ENCODE measurements at places on chromosomes 1 and 21.

- DNase-seq, result no peak
Observed at GRCh38 chr1:38038861-38039260, 7.7 kb downstream of the POU3F1 start.

- no peak for DNase-seq
Observed at GRCh38 chr1:233257786-233258185, 37.7 kb downstream of the PCNX2 start.

DNA sequence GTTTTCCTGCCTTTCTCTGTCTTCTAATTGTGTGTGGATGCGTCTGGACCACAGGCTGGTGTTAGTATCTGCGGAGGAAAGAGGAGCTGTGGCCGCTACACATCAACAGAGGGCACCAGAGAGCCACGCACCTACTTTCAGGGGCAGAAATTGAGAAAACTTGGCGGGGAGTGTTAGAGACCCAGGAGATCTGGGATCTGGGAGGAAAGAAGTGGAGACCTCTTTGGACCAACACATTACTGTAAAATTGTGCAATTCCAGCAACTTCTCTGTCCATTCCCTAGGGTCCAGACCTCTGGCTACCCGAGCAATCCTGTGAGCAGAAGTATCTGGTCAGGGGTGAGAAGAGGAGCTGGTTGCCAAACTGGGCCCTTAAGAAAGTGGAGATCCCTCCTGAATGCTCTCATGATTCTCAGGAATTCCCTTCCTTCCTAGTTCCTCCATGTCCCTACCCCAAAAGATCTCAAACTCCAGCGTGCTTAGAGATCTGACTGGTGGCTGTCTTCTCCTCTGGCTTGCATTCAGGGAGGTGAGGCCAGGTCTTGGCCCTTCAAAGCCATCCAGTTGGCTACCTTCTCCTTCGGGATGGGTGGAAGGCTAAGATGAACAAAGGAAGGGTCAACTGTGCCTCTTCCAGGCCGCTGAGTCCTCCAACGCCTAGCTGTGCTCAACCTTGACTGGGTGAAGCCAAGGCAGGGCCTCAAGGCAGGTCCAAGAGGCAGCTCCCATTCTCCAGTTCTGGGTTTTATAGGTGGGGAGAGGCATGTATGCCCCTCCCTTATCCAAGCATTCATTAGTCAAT lies 1.2 kb upstream of the KIRREL1 start:
- no peak for DNase-seq

- no peak for DNase-seq
Observed at GRCh38 chr1:179637211-179637860, 45.7 kb downstream of the TDRD5 start.

DNA sequence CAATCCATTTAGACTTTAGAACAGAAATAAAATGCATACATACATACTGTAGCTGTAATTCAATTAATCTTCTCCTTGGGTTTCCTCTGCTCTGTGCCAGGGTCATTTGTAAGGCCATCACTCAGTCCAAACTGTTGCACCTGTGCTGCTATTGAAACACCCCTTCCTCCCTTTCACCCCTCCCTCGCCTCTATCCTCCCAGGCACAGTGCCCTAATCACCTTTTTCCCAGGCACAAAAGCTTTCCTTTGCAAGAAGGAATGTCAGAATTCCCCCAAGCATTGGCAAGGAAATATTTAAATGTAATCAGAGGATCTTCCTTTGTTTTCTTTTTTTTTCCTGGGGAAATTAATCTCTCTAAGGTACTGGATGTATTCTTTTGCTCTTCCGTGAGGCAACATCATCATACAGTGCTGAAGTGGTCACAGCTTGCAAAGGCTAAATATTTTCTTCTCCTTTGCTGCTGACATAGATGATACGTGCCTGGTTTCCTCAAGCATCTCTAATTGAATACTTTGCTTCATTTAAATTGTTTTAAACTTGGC lies 339.3 kb upstream of the NR5A2 start:
- no peak for DNase-seq

DNA sequence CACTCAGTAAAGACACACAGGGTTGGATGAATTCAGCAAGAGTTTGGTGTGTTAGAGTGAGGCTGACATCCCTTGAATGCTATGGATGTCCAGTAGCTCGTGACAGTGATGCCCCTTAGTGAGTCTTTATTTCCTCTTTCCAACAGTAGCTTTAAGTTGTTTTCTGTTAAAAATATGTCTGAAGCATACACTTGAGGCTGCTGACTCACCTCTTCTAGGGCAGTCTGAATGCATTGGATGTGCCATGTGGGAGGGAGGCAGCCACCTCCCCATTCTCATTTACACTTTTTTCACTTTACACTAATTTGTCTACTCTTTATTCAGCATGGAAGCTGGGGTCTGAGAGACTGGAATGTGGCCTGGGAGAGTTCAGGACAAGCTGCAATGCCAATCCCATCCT lies 17.6 kb downstream of the NOS1AP start:
- DNase-seq, result no peak

- DNase-seq, result no peak
Observed at GRCh38 chr1:119516680-119517079, 9.7 kb downstream of the HSD3B1 start.

- DNase-seq, result no peak
Observed at GRCh38 chr1:53822931-53823330, 15.2 kb downstream of the NDC1 start.

- no peak for DNase-seq
Observed at GRCh38 chr1:24991697-24992096, 61.6 kb upstream of the RUNX3 start.

DNA sequence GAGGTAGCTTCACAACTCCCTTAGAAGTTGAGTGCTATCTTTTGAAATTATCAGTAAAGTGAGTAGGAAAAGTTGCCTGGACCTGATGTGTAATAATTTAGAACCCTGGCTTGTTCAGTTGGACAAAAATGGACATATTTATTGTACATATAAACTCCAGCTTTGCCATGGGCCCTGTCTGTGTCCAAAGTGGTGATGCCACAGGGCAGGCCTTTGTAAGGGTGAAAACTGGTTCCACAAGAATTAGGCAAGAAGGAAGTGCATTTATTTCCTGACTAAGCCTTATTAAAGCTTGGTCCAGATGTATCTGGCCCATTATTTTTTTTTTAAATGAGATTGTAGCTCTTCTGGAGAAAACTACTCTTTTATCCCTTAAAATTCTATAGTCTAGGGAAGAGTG lies 47.9 kb downstream of the MACO1 start:
- DNase-seq, result no peak

GRCh38 chr1:114700036-114700600 lies 4.8 kb upstream of the AMPD1 start:
- DNase-seq, result no peak

DNA sequence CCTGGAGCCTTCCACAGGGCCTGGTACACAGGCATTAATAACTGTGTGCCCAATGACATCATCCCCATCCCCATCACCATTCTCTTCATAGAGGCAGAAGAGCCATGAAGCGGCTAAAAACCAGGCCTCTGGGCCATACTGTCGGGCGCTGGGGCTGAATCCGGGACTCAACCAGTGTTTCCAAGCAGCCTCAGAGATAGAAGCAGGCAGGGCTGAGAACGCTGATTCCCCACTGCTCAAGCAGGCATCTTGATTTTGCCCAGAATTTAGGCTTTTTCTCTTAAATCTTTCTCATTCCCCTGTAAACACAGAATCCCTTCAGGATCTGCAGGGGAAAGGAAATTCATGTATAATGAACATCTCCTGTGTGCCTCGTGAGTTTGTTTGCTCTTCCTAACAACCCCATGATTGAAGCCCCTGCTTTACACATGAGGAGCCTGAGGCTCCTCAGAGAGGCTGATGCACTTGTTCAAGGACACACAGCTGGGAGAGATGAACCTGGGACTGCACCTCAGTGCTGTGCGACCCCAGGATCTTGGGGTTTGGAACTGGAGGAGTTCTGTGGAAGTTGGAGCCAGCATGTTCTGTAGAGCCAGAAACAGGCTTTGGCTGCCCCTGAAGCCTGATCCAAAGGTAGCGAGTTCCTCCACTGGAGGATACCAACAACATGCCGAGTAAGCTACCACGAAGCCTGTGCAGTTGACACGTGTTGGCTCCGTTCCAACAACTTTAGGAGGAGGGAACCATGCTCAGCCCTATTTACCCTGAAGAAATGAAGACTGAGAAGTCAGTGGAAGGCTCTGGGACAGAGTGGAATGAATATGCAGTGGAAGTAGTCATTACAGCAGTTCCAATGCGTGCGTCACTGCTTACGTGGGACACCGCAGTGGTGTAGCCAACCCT lies 55.5 kb downstream of the EDN2 start:
- no peak for DNase-seq

DNA sequence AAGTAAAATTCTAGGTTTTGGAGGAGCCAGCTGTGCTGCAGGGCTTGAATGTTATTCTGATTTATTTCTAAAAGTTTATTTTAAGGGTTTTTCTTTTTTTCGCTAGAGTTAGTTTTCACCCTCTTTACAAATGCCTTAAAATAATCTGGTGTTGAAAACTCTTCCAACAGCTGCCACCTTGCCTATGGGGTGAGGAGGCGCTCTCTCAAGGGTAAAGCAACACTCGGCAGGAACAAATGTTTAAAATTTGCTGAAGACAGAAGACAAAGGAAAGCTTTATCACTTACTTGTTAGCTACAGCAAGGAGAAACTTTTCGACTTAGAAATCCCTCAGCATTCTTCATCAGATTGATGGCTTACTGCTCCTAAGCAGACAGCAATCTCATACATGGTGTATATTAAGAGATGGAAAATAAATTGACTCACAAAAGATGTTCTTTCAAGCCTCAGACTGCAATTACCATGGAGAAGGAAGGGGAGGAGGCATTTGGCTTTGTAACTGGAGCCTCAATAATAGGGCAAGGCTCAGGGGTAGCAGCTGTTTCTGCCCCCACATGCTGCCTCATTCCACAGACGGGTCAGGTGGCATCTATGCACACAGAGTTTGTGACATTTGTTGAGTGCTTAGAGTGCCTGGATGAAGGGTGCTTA lies 79.8 kb upstream of the RALGPS2 start:
- DNase-seq, result no peak

- no peak for DNase-seq
Observed at GRCh38 chr1:27566462-27567145, 37.3 kb downstream of the AHDC1 start.

GRCh38 chr1:93997756-93998155 lies 88.5 kb upstream of the GCLM start:
- no peak for DNase-seq

DNA sequence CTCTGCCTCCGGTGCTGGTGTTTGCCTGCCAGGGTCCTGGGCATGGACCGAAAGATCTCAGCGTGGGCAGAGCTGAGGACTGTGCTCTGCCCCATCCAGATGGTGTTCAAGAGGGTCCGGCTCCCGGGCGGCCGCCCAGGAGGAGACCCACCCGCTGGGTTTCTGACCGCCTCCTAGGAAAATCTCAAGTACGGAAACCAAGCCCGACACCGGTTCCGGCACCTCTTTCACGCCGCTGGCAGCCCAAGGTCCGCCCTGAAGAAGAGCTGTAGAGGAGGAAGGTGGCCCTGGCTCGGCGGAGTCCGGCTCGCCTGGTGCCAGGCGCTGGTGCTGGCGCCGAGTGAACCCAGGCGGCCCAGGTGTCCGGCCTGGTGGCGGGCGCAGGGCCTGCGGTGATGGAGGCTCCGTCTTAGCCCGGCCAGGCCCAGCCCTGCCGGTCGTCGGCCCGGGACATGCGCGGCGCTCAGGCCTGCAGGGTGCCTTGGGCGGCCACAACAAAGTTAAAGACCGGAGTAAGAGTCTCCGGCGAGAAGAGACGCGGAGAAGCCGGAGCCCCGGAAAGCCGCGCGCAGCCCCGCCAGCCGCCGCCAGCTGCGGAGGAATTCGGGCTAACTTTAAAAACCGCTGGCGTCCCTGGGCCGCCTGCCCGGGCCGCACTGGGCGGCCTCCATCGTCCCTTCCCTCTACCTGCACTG lies 1.5 kb downstream of the GRIK3 start:
- DNase-seq, result no peak

DNA sequence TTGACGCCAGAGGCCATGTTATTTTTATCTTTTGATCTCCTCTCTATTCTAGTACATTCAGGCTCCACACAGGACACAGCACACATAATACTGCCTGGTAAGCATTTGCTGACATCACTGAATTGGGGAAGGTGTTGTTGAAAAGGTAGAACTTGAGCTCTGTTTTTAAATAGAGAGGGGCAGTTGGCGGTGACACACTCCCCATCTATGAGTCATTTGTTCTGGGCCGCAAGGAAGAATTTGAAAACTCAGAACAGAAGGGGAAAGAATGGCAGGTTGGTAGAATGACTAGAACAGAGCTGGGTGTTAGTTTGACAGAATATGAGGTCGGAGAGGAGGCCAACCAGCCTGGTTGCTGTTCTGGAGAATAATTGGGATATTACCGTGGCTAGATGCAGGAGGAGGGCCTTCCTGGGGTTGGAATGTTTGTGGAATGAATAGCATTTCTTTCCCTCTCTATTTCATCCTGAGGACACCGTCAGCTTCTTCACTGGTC lies 52.1 kb upstream of the ERRFI1 start:
- no peak for DNase-seq

- no peak for DNase-seq
Observed at GRCh38 chr1:83810144-83810543, 188.8 kb downstream of the TTLL7 start.

GRCh38 chr1:29900104-29900679 lies 663.9 kb downstream of the PTPRU start:
- no peak for DNase-seq

- no peak for DNase-seq
Observed at GRCh38 chr1:31875636-31876236, 59.9 kb upstream of the SPOCD1 start.

GRCh38 chr1:37616330-37616729 lies 18.4 kb downstream of the RSPO1 start:
- no peak for DNase-seq

- no peak for DNase-seq
Observed at GRCh38 chr1:47637111-47637685, 199.4 kb downstream of the FOXD2 start.

DNA sequence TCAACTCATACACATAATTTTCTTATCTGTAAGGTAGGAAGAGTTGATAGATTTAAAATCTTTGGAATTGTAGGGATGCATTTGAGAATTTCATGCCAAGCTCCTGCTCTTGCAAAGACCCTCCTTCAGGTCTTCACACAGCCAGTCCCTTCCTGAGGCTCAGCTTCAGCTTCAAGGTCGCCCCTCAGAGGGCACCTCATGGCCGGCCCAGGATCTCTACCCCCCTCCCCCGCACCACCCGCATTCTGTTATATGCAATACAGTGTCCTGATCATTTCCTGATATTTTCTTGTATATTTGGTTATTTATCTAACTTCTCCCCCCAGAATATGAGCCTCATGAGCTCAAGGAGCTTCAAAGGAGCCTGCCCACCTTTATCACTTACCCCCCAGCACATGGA lies 47.0 kb upstream of the BACE2 start:
- no peak for DNase-seq

GRCh38 chr1:61432616-61433388 lies 292.1 kb downstream of the TM2D1 start:
- no peak for DNase-seq

DNA sequence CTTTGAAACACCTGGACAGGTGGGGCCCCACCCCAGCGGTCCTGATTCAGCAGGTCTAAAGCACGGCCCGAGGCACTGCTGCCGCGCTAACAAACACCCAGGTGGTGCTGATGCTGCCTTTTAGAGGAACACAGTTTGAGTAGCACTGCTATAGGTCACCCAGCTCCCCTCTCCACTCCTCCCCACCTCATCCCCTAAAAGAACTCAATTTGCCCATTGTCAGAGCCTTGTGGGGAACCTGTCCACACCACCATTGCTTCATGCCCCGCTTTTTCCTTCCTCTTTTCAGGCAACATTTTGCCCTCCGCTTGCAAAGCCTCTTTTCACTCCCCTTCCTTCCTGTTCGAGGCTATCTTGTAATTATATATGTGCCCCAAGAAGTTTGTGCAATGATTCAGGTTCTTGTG lies 26.2 kb upstream of the PADI4 start:
- DNase-seq, result no peak

Data from right renal cortex interstitium (tissue), 3 donors.